Tracheal epithelial cell (primary cell): ENCODE measurements at places on chromosomes 12 and 14. TPM values are rescaled to one million over a fixed set of nuclear protein-coding genes. Genes with fewer than 3 reads are reported as not detected.

The MMP19 gene
- total RNA-seq: 0.24 TPM in 1 of 2 replicates, not detected in the other

The IRAK3 gene
- total RNA-seq: 3.0 and 4.8 TPM in 2 replicates

The CCDC197 gene
- not detected in 2 replicates for total RNA-seq

The CSRP2 gene
- total RNA-seq: 12.1 and 50.8 TPM in 2 replicates

The HEATR5A gene
- 16.8 and 19.0 TPM in 2 replicates for total RNA-seq

The CLEC7A gene
- total RNA-seq: 0.48 TPM in 1 of 2 replicates, not detected in the other

The SDR9C7 gene
- not detected in 2 replicates for total RNA-seq

The NAV3 gene
- total RNA-seq: 2.8 and 5.8 TPM in 2 replicates
